ENCODE measurements at places on chromosomes 3 and 15.

GRCh38 chr3:121659586-121659985 is 1.1 kb downstream of the HCLS1 start:
- no peak for DNase-seq

- no peak for DNase-seq
These were observed 3.1 kb upstream of the BNC1 start for GRCh38 chr15:83287541-83288027.

- DNase-seq = no peak
These were observed 4.8 kb downstream of the PAQR9 start for GRCh38 chr3:142958707-142959106.

GRCh38 chr15:85777250-85778106 is 17.2 kb downstream of the KLHL25 start:
- DNase-seq = no peak

DNA sequence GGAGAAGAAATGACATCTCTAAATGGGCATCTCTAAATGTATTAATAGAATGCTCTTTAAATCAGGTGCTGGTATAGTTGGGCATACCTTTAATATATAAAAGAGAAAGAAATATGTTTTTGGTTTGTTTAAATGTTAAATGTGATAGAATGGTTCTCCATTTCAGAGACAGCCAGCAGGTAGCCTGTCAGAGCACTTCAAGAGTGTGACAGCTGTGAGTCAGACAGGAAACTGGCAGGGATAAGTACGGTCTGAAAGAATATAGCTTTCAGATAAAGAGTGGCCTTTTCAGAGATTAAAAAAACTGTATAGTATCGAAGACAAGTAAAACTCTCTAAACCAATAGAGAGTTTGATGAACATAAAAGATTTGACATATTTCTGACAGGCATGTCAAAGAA is 654.1 kb downstream of the IGSF11 start:
- no peak for DNase-seq

- peak; percentile 38 for DNase-seq
These were observed 322.6 kb downstream of the THSD4 start for GRCh38 chr15:71437919-71438318.

GRCh38 chr3:100756441-100756840 is 47.1 kb downstream of the TFG start:
- DNase-seq = no peak

GRCh38 chr15:77030048-77030927 is 35.4 kb downstream of the PSTPIP1 start:
- DNase-seq = peak; percentile 21

DNA sequence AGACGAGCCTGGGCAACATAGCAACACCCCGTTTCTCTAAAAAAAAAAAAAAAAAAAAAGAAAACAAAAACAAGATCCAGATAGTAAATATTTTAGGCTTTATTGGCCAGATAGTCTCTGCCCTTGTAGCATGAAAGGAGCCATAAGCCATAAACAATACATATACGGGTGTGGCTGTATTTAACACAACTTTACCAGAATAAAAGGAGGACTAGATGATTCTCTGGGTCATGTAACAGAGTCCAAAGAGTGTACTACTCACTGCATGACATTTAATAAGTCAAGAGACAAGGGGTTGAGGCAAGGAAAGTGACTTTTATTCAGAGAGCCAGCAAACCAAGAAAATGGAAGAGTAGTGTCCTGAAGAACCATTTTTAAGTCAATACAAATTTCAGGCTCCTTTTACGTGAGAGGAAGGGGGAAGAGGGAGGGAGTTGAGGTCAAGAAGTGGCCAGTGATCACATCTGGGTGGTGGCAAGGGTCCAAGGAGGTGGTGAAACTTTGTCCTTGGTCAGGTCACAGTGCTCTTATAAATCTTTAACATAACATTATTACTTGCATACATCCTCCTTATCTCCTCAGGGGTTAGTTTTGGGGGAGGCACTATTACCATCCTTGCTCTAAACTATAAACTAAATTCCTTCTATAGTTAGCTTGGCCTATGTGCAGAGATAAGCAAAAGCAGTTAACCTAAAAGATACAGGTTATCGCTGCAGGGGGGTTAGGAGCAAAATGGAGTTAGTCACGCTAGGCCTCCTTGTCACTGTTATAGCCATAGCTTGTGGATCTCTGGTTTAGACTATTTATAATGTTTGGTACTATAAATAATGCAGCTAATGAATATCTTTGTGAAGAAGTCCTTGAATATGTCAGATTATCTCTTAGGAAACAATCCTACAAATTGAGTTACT is 46.1 kb downstream of the METTL6 start:
- DNase-seq = no peak

DNA sequence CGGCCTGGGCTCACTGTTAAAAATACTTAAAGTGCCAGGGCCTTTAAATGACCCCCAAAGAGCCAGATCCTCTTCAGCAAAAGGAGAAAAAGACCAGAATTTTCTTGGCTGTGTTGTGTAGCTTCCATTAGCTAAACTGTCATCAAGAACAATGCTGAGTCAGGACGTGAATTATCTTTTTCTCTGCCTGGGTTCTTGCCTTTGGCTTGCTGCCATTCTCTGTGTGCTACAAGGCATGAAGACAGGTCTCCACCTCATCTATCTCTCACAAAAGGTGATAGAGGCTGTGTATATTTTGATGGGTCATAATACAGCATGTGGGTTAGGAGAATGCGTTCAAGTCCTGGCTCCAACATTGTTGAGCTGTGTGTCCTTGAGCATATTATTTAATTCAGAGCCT is 52.4 kb upstream of the SELENOK start:
- no peak for DNase-seq

GRCh38 chr3:187852842-187853730 is 107.8 kb upstream of the BCL6 start:
- no peak for DNase-seq

DNA sequence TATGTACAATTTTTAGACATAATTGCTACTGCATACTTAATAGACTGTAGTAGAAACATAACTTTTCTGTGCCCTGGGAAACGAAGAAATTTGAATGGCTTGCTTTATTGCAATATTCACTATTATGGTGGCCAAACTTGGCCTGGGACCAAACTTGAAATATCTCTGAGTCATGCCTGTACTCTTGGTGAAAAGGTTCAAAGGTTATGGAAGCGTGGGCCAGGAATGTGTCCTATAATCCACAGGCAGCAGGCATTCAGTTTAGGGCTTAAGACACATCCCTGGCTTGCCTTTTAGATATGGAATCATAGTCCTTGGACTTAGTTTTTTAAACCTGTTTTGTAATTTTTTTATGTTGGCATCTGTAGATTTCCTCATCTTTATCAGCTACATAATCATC is 124.3 kb downstream of the LRIG1 start:
- no peak for DNase-seq

DNA sequence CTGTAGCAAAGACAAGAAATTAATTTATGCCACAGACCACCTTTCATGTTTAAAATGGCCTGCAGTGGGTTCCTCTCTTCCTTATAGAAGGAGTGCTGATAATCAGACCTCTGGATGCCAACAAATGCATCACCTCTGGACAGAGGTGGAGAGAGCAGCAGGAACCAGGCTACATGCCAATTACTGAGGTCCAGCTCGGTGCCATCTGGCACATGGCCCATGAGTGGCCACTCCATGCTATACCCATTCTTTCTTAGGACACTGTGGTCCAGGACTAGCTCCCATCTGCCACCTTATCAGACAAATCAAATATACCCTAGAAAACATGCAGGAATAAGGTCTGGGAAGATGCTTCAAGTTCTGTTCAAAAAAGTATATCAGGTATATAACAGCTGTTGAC is 60.7 kb downstream of the TBC1D2B start:
- no peak for DNase-seq
